Astrocyte (in vitro differentiated cells and primary cell): ENCODE measurements at places on chromosomes 6 and 20. TPM values are rescaled to one million over a fixed set of nuclear protein-coding genes. Genes with fewer than 3 reads are reported as not detected.

DNA sequence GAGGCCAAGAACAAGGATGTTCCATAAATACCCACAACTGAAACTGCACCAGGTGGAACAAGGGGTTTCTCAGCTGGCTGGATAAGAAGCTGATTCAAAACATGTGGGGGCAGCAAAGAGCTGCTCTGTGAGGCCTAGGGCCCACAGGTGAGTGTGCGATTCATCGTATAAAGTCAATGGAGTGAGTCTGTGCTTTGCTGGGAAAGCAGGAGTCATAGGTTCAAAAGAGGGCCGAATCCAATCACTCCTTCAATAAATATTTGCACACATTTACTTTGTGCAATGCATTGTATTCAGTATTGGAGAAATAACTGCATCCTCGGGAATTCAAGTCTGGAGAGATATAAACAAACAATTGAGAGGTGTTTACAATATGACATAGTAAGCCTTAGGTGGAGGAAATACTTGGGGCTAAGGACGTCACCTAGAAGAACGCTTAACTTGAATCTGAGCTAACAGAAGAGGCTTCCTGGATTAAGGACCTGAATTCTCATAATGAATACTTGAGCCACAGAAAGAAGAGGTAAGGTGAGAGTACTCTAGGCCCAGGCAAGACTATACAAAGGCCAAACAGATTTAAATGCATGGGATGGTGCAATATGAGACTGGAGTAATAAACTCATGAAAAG is 83.7 kb upstream of the TMEM30A start:
- no peak for DNase-seq

GRCh38 chr20:7146552-7147219 is 379.2 kb downstream of the BMP2 start:
- no peak for DNase-seq

Gene TMEM14B
- 52.2 and 52.8 TPM in 2 replicates for total RNA-seq

DNA sequence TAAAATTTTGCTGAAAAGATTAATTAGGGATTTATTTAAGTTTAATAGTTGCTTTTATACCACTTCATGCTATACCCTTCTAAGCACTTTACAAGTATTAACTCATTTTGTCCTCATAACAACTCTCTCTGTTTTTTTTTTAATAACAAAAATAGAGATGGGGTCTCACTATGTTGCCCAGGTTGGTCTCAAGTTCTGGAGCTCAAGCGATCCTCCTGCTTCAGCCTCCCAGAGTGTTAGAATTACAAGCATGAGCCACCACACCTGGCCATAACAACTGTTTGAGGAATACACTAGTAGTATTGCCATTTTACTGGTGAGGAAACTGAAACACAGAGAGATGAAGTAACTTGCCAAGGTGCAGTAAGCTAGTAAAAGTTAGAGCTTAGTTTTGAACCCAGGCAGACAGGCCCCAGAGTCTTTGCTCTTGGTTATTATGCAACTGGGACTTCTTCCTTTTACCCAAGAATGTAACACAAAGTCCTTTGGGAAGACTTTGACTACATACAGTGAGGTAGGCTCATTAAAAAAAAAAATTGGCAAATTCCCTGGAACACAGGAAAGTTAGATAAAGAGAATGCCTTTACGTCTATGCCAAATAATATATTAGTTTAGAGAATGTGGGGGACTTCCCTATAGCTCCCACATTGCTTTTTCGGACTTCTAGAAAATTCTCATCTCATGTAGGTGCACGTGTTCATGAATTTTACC is 11.4 kb downstream of the ANKS1A start:
- DNase-seq: peak; percentile 19

Gene CCHCR1
- 10.2 and 11.5 TPM in 2 replicates for total RNA-seq

Gene FILIP1
- total RNA-seq: 1.0 and 2.0 TPM in 2 replicates

DNA sequence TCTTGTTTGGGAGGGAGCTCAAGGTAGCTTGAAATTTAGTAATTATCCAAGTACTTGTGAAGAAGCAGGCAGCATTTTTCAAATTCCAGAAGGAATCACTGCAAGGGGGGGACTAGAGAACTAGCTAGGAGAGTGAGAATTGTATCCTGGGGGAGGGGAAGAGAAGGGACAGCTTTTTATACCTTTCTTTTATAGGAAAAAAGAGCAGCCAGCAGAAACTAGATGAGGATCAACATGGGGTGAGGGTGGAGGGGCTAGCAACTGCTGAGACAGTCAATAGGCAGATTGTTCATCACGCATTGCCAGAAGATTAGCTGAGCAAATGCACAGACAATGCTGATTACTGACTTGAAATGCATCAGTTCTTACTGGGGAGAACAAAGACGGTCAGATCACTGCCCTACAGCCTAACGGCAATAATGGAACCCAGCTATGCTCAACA is 514.3 kb upstream of the CITED2 start:
- DNase-seq: peak; percentile 41

Gene TXLNB
- total RNA-seq: 0.57 and 0.58 TPM in 2 replicates

GRCh38 chr6:170434117-170434820 is 118.8 kb downstream of the PSMB1 start:
- no peak for DNase-seq

Gene SLC4A11
- total RNA-seq: 3.9 and 6.6 TPM in 2 replicates

- no peak for DNase-seq
These were observed 25.1 kb upstream of the RFPL4B start for GRCh38 chr6:112321941-112322424.

Gene LY6G6C
- 0.41 and 0.66 TPM in 2 replicates for total RNA-seq

Gene PRPH2
- total RNA-seq: not detected in 2 replicates

GRCh38 chr20:60049601-60050000 is 91.4 kb downstream of the CDH26 start:
- peak; percentile 3 for DNase-seq

DNA sequence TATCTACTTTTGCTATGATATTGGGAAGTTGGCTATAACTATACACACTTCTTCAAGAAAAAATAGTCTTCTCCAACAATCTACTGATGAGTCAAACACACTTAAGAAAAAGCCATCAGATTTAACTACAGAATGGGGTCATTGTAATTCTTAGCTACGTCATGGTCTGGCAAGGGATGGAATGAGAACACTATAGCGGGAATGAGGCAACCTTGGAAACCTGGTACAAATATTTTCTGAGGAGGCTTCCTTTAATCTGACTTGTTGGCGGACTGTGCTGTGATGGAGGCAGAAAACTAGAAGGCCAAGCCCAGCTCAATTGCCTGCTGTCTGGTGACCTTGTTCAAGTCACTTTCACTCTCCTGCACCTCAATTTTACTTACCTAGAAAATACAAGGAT is 586.8 kb upstream of the JAG1 start:
- DNase-seq: peak; percentile 91

Gene TFAP2D
- total RNA-seq: not detected in 2 replicates

- no peak for DNase-seq
These were observed 271.5 kb downstream of the FOXA2 start for GRCh38 chr20:22312744-22313346.

- DNase-seq: no peak
These were observed 10.8 kb upstream of the POU3F2 start for GRCh38 chr6:98823428-98824161.

DNA sequence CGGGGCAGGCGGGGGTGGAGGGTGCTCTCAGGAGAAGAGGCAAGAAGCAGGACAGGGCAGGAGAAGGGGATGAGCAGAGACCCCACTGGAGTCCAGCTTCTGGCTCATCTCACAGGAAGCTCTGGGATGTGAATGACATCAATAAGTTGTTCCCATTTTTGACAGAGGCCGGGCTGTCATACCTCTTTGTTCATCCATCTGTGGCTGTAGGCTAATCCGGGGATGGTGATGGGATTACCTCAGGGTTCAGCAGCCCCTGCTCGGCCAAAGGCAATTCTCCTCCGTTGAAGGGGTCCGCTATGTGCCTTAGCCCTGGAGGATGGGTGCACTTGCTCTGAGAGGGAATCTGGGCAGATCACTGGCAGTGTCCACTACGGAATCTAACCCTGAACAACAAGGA is 3.3 kb upstream of the TMC2 start:
- no peak for DNase-seq

- DNase-seq: no peak
These were observed 8.7 kb downstream of the UNC93A start for GRCh38 chr6:167299641-167300308.

Gene DNAH8
- not detected in 2 replicates for total RNA-seq

Gene HDGFL1
- not detected in 2 replicates for total RNA-seq

Gene ARHGAP18
- total RNA-seq: 38.6 and 43.2 TPM in 2 replicates

DNA sequence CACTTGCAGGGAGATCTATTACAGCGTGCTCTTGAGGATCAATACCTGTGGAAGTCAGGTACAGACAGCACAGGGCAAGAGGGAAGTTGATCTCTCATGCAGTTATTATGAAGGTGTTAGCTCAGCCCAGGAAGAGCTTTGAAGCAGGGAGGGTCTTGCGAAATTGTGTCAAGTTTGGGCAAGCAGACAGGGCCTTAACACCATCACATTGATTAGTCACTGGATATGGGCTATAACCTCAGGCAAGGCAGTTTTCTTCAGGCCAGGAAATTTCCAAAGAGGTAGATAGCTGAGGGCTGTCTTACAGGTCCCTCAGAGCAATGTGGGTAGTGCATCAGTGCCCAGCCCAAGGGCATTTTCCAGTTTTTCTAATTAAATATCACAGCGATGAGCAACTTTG is 643.8 kb downstream of the DHX35 start:
- no peak for DNase-seq

Gene SPDEF
- total RNA-seq: 0.14 and 0.16 TPM in 2 replicates

Gene DEFB124
- not detected in 2 replicates for total RNA-seq

Gene DOK5
- 0.82 and 1.2 TPM in 2 replicates for total RNA-seq

- DNase-seq: peak; percentile 44
These were observed 24.6 kb downstream of the ATG5 start for GRCh38 chr6:106300944-106301343.

- DNase-seq: no peak
These were observed 149.1 kb downstream of the ZNF217 start for GRCh38 chr20:53444401-53445149.

DNA sequence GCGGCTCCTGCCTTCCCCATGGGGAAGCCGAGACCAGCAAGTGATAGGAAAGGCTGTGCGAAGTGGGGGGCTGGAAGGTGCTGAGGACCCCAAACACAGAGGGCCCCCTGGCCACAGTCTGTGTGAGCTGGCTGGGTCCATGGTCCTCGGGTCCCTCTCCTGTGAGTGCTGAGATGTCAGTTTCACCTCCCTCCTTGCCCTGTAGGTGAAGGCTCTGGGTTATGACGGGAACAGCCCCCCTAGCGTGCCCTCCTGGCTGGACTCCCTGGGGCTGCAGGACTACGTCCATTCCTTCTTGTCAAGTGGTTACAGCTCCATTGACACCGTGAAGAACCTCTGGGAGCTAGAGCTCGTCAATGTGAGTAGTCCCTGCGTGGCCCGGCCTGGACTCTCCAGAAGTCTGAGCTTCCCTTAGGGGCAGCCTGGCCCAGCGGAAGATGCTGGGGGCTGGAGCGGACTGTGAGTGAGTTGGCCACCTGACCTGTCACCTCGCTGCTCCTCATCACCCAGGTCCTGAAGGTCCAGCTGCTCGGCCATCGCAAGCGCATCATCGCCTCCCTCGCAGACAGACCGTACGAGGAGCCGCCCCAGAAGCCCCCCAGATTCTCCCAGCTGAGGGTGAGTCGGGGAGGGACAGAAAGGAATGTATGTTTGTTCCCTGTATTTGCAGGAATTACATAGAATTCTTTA is 61.7 kb downstream of the TCP11 start:
- no peak for DNase-seq

Gene ADGB
- total RNA-seq: not detected in 2 replicates

GRCh38 chr6:109441069-109441816 is 719 bp downstream of the SMPD2 start:
- DNase-seq: peak; percentile 36

GRCh38 chr6:11592294-11592906 is 54.9 kb downstream of the TMEM170B start:
- DNase-seq: no peak

DNA sequence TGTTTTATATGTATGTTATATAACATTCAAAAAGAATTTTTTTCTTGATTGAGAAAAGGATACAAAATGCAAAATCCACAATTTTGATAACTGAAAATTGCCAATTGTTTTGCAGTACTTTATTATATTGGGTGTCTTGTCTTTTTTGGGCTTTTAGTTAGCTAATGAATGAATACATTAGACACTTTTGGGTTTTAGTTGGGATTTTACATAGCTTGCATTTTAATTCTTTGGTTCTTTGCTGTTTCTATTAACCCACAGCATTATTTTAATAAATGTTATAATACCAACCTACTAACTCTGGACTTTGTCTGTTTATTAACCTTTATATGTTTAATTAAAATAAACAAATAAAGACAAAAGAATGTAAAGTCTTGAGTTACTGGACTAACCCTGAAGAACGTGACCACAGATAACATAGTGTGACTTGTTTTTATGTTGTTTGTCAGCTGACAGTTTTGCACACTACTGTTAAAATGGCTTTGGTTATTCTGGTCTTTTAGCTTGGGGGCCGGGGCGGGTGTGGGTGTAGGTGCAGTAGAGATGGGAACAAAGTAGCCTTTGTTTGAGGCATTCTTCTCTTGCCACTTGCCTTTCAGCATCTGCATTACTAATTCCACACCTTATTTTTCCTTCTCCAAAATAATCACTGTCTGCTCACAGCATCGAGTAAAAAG is 159.1 kb downstream of the QKI start:
- DNase-seq: no peak

DNA sequence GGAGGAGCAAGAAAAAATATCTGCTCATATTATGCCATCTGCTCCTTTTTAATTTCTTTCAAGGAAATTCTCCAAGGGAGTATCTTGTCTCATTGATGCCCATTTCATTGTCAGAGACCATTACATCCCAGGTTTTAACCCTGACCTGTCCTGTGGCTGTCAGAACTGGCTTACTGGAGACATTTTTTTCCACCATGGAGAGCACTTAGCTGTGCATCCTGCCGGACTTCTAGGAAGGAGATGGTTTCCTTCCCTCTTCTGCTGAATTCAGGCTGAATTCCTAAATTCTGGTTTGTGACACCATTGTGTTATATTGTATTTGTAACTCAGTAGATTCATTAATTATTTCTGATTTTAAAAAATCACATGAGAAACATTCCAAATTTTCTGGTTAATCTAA is 70.3 kb downstream of the NKAIN2 start:
- no peak for DNase-seq

DNA sequence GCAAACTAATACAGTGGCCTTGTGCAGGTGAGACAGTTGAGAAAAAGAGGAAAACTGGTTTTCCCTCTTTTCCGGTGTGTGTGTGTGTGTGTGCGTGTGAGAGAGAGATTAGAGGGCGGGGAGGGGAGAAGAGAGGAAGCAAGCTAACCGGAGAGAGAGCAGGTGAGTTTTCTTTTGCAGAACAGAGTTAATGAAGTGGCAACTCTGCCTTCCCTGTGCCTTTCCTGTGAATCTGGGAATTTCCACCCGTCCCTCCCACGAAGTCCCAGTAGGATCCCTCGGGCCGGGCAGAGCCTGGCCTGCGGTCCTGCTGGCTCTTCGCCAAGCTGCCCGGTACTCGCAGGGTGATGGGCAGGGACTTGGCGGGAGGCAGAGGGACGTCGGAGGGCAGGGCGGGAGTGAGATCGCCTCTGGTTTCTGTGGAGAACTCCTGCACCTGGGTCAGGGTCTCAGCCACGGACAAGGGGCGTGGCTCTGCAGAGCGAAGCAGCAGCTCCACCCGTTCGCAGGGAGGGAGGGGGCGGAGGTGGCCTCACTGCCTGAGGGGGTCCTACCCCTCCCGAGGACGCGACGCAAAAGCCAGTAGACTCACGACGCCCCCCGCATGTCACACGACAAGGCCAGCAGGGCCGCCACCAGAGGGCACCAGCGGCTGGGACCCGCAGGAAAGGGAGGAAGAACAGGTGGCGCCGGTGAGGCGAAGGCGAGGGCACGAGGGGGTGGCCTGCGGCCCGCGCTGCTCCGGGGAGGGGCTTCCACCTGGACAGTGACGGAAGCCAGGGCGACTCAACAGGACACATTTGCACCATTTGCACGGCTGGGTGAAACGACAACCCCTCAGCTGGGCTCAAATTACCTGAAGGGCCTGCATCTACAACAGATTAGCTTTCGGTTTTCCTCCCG is 51.2 kb upstream of the RNF182 start:
- no peak for DNase-seq

Gene EBF4
- total RNA-seq: 2.3 and 4.1 TPM in 2 replicates

Gene PRL
- total RNA-seq: not detected in 2 replicates
